Stimulated activated CD8-positive, alpha-beta memory T cell treated with anti-CD3 and anti-CD28 coated beads, Interleukin-7, amount 100 ng/mL, for 48 hours (primary cell): ENCODE measurements at places on chromosomes 11 and 22.

GRCh38 chr11:66768088-66768521, 39.1 kb upstream of the SPTBN2 start:
- DNase-seq, result no peak

- no peak for DNase-seq
Observed at GRCh38 chr11:76322942-76323341, 58.0 kb downstream of the THAP12 start.

GRCh38 chr22:21104126-21104691, 58.5 kb downstream of the LRRC74B start:
- DNase-seq, result no peak

DNA sequence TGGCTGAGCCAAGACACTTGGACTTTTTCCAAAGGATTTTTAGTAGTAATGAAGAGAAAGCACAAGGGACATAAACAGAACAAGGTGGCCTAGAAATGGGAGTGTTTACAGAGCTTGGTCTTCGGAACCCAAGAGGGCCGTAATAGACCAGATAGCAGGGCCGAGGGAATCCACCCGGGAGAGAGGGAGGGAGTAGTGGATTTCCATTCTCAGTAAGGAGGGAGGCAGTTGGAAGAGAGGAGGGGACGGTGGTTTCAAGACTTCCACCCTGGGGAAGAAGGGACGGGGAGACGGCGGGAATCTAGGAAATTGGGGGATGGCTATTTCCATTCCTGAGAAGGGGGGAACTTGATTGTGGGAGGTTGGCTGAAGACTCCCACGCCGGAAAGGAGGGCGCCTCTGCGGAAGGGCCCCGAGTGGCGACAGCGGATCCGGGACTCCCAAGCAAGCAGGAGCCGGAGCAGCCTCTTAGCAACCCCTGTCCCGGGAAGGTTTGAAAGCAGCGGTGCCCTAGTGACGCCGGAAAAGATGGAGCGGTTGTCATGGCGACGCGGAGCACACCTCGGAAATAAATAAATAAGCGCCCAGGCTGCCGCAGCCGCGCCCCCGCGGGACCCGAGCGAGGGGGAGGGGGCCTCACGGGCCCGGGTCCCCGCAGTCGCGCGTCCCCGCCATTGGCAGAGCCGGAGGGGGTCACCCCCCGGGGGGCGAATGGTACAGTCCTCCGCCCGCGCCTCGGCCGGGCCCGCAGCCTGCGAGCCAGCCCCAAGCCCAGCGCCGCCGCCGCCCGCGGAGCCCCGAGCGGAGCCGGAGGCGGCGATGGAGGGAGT, 31.6 kb downstream of the EIF3F start:
- DNase-seq, result no peak

DNA sequence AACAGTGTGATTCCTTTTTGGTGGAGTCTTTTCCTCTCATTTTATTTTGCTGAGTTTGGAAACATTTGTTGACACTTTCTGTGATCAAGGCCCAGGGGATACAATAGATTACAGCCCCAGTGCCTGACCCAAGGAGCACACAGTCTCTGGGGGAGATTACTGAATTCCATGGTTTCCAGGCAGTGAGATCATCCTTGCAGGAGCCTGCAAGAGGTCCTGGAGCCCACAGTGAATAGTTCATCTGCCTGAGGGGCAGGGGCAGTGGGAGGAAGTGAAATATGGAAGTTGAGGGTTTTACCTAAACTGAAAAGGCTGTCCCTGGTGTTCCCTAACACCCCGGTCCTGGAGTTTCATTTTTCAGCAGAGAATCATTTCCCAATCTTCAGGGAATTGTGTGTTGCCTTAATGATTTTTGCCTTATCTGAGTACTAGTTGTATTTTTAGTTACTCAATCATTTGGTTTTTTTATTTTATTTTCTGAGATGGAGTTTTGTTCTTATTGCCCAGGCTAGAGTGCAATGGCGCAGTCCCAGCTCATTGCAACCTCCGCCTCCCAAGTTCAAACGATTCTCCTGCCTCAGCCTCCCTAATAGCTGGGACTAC, 7.7 kb downstream of the CCS start:
- DNase-seq, result no peak

- no peak for DNase-seq
Observed at GRCh38 chr11:96098511-96099241, 174.8 kb upstream of the MTMR2 start.
